Muscle of back (tissue), 13 donors: ENCODE measurements at places on chromosomes 2 and 18. TPM values are rescaled to one million over a fixed set of nuclear protein-coding genes. Genes with fewer than 3 reads are reported as not detected.

- no peak for DNase-seq
Observed at GRCh38 chr18:79476031-79476917, 80.5 kb downstream of the NFATC1 start.

GRCh38 chr2:187459256-187459655 lies 11.2 kb upstream of the CALCRL start:
- peak; percentile 52 for DNase-seq

Gene ACKR3
- polyA plus RNA-seq = 35.7 TPM

Gene SH3RF3
- polyA plus RNA-seq = 3.8 TPM

Gene PECR
- polyA plus RNA-seq = 6.5 TPM

- DNase-seq = no peak
Observed at GRCh38 chr2:239930871-239931771, 94.0 kb downstream of the NDUFA10 start.

Gene CXCR1
- not detected for polyA plus RNA-seq

DNA sequence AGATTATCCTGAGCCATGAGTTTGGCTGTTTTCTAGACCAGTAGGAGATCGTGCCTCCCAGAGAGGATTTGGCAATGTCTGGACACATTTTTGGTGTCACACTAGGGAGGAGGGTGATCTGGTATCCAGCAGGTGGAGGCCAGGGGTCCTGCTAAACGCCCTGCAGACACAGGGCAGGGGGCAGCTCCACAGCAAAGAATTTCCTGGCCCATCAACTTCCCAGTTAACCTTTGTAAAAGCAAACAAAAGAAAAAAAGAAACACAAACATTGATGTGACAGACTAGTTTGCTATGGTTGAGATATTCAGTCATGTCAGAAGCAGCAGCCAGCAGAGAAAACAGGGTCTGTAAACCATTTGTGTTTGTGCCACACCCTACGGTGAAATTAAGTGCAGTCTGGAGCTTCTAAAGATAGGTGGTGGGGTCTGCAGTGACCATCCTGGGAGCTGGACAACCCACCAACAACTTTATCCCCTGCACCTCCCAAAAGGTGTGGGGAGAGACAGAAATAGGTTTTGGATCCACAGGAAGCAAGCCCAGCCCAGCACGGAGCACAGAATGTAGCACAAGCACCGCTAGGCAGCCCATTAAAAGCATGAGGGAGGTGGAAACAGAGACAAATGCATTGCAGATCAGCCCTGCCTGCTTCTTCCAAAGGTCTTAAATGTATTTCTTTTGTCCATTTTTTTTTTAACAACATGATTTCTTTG lies 232.5 kb downstream of the MYT1L start:
- DNase-seq = no peak

DNA sequence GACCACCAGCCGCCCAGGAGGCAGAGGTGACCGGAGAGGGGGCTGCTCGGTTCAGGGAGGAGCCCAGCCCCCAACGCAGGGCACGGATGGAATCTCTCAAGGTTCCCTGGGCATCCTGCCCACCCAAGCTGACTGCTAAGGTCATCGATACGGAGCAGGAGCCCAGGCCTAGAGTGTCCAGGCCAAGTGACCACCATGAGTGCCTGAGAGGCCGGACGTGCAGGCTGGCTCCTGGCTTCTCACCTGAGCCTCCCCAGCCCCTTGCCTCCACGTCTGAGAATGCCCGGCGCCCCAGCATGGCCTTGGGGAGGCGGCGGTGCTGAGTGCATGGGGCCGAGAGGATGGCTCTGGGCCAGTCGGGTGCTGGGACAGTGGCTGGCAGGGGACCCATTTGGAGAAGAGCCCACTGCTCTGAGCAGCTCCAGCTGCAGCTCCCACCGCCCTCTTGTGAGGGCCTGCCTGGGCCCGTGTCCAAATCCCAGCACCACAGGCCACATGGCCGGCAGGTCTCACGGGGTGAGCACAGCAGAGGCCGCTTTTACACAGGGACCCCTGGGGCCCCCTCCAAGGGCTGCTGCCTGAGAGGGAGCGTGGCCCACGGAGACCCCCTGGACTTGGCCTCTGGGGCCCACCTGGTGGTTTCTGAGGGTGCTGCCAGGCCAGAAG lies 102.8 kb upstream of the CTDP1 start:
- DNase-seq = peak; percentile 85

GRCh38 chr2:4792126-4792525 lies 900.1 kb upstream of the SOX11 start:
- no peak for DNase-seq

- no peak for DNase-seq
Observed at GRCh38 chr18:26803643-26804042, 61.9 kb downstream of the AQP4 start.

DNA sequence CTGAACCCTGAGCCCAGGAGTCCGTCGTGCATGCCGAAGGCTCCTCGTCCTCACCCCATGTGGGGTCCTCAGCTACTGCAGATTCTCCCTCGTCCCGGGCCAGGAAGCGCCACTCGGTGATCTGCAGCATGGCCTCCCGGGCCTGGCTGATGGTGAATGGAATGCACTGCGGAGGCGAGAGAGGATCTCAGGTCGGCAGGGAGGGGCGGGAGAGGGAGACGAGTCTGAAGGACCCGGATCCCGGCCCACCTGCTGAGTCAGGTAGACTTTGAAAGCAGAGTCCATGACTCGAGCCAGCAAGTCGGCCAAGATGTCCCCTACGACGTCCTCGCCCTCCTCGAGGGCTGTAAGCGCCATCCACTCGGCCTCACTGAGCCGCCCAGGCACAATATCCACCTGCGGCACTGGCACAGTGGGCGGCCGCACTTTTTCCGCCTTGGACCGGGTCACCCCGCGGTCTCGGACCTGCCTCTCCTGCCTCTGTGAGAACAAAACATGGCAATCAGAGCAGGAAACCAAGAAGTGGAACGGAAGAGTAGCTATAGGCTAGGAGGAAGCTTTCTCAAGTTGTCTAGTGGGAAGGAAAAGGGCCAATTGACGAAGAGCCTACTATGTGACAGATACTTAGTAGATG lies 5.5 kb downstream of the C2orf81 start:
- no peak for DNase-seq

- DNase-seq = no peak
Observed at GRCh38 chr2:202432776-202433175, 56.6 kb downstream of the BMPR2 start.

DNA sequence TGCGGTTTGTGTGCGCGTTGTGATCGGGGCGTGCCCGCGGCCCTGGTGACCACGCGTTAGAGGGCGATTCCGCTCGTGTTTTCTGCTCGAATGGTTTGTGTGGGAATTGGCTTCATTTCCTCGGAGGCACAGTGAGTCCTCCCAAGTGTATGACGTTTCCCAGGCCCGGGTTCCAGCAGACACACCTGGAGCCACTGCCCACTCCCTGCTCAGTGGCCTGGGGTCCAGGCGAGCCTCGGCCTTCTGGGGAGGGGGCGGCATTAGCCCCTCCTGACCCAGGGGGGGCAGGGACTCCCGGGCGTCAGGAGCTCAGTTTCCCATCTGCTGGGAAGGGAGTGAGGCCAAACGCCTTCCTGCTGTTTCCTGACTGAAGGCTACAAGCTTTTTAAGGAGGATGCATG lies 92.1 kb downstream of the NFATC1 start:
- DNase-seq = no peak

GRCh38 chr2:74109551-74109950 lies 38.2 kb downstream of the BOLA3 start:
- no peak for DNase-seq

DNA sequence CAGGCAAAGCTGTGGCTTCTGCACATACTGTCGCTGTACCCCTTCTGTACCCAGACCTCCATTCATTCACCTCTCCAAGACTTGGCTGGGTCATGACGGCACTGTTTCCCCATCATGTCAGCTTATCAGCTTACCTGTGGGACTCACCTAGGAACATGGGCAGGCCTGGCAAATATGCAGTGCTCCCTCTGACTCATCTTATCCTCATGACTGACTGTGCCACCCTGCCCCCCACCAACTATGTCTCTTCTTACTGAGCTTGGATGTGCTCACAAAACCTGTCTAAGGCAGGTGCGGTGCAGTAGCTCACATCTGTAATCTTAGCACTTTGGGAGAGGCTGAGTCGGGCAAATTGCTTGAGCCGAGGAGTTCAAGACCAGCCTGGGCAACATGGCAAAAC lies 152.4 kb downstream of the MGAT5 start:
- DNase-seq = no peak

- peak; percentile 27 for DNase-seq
Observed at GRCh38 chr2:105843476-105844374, 99.0 kb downstream of the NCK2 start.

- no peak for DNase-seq
Observed at GRCh38 chr2:163708265-163708664, 27.5 kb downstream of the FIGN start.

Gene TTC32
- polyA plus RNA-seq = 15.3 TPM

DNA sequence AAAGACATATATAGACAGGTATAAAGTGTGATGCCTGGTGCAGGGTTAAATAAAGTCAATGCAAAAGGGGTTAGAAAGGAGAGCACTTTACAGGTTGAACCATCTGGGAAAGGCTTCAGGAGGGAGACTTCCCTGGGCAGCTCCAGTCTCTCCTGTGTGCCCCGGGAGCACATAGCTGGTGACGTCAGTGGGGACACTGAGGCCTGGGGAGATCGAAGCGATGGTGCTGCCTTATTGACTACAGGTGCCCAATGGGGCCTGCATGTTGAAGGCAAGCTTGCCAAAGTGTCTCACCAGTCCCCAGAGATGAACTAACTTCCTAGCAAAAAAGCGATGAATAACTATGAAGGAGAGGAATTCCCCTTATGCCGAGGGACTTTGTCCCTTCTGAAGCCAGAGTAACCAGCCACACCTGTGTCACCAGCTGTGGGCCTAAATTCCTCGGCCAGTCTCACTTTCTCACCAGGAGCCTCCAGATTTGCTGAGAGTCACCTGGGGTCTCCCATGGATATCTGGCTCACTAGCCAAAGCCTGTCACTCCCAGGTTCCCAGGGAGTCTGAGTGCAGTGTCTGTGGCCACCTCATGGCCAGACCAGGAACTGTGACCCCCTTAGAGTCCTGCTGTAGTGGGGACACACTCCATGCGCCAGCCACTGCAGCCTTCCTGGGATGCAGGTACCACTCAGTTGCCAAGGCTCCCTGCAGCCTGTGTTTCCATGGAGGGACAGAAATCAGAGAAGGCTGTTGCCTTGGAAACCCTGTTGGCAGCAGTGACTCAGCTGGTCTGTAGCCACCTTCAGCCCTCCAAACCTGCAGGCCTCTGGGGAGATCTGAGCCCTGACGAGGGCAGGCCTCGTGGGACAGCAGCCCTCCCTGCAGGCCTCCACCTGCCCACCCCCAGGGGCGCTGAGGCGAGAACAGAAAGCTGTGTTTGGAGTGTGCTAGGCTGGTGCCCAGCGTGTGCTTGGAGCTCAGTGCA lies 128.7 kb downstream of the CTIF start:
- no peak for DNase-seq
